Cerebellar nuclear complex (tissue), 1 donor: ENCODE measurements at places on chromosomes 6 and 20.

GRCh38 chr20:37759052-37759553, 65.3 kb downstream of the CTNNBL1 start:
- DNase-seq: no peak

- DNase-seq: no peak
These were observed 14.4 kb downstream of the KPNA5 start for GRCh38 chr6:116695401-116695800.

DNA sequence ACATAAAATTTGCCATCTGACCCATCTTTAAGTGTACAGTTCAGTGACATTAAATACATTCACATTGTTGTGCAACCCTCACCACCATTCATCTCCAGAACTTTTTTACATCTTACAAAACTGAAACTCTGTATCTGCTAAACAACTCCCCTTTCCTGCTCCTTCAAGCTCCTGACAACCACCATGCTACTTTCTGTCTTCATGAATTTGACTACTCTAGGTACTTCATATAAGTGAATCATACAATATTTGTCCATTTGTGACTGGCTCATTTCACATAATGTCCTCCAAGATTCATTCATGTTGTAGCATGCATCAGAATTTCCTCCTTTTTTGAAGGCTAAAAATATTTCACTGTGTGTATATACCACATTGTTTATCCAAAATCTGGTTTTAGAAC, 86.9 kb upstream of the SMLR1 start:
- DNase-seq: no peak

DNA sequence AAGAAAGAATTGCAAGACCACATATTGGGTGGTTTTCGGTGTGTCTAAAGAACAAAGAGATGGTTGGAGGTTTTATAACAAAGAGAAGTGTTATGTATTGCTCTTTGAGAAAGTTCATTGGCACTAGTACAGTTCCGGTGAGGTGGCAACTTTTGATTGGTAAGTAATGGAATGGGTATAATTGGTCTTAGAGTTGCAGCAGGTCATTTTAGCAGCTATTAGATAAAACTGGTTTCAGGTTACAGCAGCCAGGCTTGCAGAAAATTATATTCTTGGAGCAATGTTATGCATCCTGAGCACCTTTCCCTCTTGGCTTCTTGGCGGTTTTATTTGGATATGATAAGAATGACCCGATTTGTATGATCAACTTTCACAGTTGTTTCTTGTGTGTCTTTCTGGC, 12.3 kb upstream of the SSTR4 start:
- no peak for DNase-seq

DNA sequence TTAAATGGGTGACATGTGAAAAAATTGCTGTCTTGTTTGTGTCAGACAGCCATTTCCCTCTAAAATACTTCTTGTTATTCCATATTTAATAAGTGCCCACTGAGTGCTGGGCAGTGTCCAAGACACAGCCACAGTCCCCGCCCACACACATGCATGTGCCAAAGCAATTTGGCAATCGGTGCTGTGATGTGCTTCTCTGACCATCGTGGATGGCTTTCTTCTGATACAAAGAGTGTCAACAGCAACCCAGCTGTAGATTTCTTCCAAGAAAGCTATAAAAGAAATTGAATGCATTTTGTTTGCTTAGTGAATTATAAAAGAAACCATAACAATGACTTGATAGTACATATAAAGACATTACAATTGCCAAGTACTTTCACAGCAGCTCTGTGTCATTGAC, 140.5 kb upstream of the ATXN1 start:
- no peak for DNase-seq

DNA sequence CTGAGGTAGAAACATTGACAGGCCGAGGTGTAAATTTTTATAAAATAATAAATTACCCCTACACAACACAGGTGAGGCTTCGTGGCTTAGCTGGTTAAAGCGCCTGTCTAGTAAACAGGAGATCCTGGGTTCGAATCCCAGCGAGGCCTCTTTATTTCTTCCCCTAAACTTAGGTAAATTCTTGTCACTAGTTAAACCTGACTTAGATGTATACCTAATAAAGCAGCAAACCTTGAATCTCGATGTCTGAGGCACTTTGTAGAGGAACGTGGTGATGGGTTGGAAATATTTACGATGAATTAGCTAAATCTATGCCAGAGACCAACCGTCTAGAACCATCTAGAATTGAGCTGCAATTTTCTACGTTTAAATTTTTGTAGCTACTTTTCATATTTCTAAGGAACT, 185.6 kb downstream of the OR2B2 start:
- no peak for DNase-seq

GRCh38 chr6:12265791-12266190, 24.4 kb upstream of the EDN1 start:
- DNase-seq: no peak

DNA sequence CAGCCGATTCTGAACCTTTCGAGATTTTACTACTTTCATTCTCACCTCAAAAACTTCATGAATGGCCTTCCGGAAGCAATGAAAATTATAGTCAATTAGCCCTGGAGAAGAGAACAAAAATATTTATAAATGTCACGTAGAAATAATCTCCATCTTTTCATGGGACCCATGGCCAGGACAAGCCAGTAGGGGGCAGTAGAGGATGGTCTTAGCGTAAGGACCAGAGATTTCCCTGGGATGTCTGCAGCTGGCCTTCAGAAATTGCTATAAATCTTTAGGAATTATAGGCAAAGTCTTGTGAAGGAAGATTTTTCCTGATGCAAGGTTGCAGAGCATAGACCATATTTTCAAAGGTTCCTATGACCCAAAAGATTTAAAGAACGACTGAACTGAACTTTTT, 15.6 kb upstream of the UBE2J1 start:
- peak; percentile 31 for DNase-seq

DNA sequence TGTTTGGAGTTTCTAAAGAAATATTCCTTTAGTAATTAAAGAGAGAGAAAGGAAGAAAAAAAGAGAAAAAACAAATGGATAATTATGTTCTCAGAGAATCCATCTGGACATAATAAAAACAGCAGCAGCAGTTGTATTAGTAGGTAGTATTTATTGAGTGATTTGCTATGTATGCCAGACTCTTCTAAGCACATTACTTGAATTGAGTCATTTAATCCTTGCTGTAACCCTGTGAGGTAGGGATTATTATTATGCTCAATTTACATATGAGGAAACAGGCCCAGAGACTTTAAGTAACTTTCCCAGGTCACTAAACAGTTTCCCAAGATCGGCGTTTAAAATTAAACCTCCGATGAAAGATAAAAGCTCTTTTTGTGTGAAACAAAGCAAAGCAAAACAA, 238.8 kb downstream of the TSHZ2 start:
- no peak for DNase-seq

- DNase-seq: no peak
These were observed 4.2 kb downstream of the AHI1 start for GRCh38 chr6:135493218-135493961.

- no peak for DNase-seq
These were observed 3.8 kb downstream of the CEBPB start for GRCh38 chr20:50194422-50194830.

DNA sequence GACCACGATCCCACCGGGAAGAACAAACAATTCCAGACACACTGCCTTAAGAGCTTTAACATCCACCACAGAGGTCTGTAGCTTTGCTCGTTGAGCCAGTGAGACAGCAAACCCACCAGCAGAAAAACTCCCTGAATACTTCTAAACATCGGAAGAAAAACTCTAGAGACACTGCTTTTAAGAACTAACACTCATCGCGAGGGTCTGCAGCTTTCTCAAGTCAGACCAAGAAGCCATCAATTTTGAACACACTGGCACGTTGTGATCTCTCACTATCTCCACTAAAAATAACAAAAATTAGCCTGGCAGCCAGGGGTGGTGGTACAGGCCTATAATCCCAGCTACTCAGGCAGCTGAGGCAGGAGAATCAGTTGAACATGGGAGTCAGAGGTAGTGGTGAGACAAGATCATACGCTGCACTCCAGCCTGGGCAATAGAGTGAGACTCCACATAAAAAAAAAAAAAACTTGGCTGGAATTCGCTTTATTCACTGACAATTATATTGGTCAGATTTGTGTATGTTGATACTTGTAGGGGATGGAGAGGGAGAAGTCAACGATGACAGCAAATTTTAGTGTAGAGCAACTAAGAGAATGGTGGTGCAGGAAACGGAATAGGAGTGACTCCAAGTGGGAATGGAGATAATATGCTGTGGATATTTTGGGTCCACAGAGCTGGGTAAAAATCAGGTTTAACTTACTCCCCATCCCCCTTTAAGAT, 860 bp upstream of the TMEM14C start:
- no peak for DNase-seq

DNA sequence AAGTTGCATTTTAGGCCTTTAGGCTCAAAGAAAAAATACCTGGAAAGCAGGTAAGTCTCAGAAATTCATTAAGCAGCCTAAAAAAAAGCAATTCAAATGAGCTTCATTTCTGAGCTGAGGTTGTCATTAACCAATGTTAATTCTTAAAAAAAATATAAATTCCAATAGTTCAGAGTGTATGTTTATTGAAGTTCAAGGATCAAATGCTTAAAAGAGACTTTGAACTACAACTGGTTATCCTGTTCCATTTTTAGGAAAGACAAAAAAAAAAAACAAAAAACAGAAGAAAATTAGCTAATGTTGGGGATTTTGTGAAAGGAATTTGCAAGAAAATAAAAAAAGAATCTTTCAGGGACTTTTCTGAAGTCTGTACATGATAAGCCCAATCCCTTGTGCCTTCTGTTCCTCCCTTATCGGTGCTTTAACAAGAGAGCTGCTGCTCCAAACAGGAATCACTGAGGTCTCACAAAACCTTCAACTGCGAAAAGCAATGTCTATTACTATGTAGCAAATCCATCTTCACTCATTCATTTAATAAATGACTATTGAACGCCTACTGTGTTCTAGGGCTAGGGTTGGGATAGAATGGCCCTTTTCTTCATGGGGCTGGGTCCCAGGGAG, 90.3 kb downstream of the FOXF2 start:
- DNase-seq: no peak

- DNase-seq: no peak
These were observed 31.8 kb downstream of the CEBPB start for GRCh38 chr20:50222309-50223038.

- no peak for DNase-seq
These were observed 91.9 kb upstream of the TSHZ2 start for GRCh38 chr20:52880259-52880658.

- DNase-seq: no peak
These were observed 302.0 kb upstream of the STXBP5 start for GRCh38 chr6:146901940-146902816.

GRCh38 chr20:61449057-61449609, 197.1 kb downstream of the CDH4 start:
- no peak for DNase-seq

DNA sequence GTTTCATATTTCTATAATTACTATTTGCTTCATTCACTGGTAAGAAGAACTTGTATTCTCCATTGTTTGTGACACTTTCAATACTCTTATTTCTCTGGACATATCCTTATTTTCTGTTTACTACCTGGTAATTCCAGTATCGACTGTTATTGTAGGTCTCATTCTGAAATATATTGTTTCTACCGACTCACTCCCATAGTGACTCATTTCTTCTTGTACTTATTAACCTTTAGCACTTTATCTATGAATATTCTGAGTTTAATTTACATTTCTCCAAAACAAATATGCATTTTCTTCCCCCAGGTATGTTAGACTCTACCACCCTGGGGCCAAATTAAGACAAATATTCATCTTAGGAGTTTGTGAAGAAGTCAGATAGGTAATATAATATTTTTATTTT, 164.5 kb upstream of the BTBD3 start:
- no peak for DNase-seq

- DNase-seq: no peak
These were observed 42.7 kb upstream of the HCRTR2 start for GRCh38 chr6:55131616-55132015.

- no peak for DNase-seq
These were observed 493.1 kb upstream of the MAP3K7 start for GRCh38 chr6:91079969-91080368.

DNA sequence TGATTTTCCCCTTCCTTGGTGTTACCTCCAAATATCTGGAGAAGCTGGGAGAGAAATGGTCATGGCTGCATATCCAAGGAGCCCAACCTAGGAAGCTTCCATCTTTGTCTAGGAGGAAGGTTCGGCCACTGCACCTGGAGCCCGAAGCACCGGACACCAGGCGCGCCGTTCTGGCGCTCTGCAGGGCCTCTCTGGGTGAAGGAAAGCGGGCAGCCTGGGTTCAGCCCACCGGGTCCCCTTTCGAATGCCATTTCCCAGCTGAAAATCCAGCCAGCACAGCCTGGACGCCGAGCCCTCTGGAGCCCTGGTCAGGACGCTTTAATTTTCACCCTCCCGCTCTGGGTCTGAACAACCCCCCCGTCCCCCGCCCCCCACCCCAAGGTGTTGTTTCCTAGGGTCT, 1.2 kb downstream of the LINC00237 start:
- no peak for DNase-seq

DNA sequence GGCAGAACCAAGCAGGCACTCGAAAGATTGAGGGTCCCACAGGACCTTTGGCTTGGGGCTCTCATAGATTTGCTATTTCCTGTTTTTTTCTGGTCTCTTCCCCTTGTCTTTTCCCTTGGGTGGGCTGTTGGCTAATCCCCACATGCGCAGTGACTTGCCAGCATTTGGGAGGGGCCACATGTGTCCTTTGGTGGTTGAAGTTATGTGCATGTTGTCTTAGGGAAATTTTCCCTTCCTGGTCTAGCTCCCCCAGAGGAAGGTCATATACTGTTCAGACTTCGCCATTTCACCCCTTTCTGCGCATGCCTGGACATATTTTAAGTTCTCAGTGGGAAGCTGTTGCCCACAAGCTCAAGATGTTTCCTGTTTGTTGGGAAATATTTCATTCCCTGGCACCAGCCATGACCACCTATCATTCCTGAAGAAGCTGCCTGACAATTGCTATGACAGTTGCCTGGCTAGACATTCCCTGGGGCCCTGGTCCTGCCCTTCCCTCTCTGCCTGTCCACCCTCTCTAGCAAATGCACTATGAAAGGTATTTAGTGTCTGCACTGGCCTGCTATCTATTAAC, 156.2 kb upstream of the THBS2 start:
- DNase-seq: no peak

- no peak for DNase-seq
These were observed 4.6 kb downstream of the DACT2 start for GRCh38 chr6:168314948-168315347.

- no peak for DNase-seq
These were observed 13.8 kb downstream of the BMP7 start for GRCh38 chr20:57252559-57253162.

- no peak for DNase-seq
These were observed 1.2 kb upstream of the WRNIP1 start for GRCh38 chr6:2763876-2764540.

- no peak for DNase-seq
These were observed 248.7 kb upstream of the ASCC3 start for GRCh38 chr6:101129851-101130250.

DNA sequence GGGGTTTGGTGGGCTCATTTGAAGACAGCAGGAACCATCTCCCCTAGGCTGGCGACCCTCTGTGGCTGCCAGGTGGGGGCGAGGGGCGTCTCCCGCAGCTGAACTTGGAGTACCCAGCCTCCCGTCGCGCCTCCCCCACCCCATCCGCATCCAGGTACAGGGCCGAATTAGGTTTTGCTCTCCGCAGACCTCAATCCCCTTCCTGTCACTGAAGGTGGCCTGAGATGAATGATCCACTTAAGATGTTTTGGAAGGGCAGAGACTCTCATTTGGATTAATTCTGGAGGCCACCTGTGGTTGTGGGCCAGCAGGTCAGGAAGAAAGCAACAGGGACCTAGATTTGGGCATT, 493 bp downstream of the CD83 start:
- no peak for DNase-seq
